ENCODE measurements at places on chromosomes 11 and 22.

- DNase-seq = no peak
These were observed 39.1 kb upstream of the LIPT2 start for GRCh38 chr11:74532501-74533246.

GRCh38 chr11:102724904-102725500 lies at the start of gene MMP8:
TSS of gene MMP8 (minus strand) at chr11:102724954. CDS start at chr11:102724855, 99 bp downstream.
- DNase-seq = no peak

DNA sequence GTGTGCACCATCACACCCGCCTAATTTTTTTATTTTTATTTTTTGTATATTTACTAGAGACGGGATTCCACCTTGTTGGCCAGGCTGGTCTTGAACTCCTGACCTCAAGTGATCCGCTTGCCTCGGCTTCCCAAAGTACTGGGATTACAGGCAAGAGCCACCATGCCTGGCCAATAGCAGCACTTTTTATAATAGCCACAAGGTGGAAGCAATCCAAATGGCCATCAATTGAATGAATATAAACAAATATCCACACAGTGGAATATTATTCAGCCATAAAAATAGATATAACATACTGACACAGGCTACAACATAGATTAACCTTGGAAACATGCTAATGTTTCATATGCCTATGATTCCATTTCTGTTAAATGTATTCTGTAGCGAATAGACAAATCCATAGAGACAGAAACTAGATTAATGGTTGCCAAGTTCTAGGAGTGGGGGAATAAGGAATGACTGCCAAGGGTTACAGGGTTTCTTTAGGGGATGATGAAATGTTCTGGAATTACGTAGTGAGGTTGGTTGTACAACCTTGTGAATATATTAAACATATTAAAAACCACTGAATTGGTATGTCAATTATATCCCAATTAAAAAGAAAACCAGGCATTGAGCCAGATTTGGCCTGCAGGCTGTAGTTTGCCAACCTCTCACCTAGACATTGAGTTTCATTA lies 4.8 kb downstream of the VPS51 start:
- no peak for DNase-seq

DNA sequence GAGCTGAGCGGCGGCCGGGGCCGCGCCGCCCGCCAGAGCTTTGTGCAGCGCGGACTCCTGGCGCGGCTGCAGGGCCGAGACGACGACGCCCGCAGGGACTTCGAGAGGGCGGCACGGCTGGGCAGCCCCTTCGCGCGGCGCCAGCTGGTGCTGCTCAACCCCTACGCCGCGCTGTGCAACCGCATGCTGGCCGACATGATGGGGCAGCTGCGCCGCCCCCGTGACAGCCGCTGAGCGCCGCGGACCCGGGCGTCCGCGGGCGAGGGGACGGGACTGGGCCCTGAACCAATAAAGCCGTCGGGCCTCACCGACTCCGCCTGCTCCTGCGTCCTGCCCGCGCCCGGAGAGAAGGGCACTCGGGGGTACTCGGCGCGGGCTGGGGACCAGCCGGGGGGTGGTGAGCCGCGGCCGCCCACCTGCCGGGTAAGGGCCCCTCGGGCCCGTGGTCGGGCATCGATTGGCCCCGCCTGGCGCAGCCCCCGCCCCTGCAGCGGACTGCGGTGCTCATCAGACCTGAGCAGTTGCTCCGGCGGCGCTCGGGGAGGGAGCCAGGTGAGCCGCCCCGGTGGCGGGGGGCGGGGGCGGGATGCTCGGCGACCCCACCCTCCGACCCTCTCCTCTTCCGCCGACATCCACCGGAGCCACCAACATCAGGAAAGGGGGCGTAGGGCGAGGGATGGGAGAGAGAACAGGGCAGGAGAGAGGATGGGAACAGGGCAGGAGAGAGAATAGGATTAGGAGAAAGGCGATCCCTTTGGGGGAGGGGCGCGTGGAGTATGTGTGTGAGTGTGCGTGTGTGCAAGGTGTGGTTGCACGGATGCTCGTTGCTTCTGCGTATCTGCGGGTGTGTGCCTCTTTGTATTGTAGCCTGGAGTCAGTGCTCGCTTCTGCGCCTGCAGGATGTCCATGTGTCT lies at the start of gene TMEM25:
TMEM25 (plus strand) TSS at position 510 of the 914 bp plus-strand sequence. CDS start 610 bp downstream, outside the sequence.
- DNase-seq = peak; percentile 49

GRCh38 chr11:64810891-64811272 lies 531 bp upstream of the MEN1 start:
- no peak for DNase-seq

All from stimulated activated CD4-positive, alpha-beta T cell treated with anti-CD3 and anti-CD28 coated beads, Interleukin-12 subunit alpha, Interleukin-12 subunit beta, amount 100 ng/mL, for 48 hours (primary cell).